ENCODE measurements at places on chromosomes 1 and 21.
A peak's percentile ranks its signal among the peaks of the same experiment; 100 is the strongest.

DNA sequence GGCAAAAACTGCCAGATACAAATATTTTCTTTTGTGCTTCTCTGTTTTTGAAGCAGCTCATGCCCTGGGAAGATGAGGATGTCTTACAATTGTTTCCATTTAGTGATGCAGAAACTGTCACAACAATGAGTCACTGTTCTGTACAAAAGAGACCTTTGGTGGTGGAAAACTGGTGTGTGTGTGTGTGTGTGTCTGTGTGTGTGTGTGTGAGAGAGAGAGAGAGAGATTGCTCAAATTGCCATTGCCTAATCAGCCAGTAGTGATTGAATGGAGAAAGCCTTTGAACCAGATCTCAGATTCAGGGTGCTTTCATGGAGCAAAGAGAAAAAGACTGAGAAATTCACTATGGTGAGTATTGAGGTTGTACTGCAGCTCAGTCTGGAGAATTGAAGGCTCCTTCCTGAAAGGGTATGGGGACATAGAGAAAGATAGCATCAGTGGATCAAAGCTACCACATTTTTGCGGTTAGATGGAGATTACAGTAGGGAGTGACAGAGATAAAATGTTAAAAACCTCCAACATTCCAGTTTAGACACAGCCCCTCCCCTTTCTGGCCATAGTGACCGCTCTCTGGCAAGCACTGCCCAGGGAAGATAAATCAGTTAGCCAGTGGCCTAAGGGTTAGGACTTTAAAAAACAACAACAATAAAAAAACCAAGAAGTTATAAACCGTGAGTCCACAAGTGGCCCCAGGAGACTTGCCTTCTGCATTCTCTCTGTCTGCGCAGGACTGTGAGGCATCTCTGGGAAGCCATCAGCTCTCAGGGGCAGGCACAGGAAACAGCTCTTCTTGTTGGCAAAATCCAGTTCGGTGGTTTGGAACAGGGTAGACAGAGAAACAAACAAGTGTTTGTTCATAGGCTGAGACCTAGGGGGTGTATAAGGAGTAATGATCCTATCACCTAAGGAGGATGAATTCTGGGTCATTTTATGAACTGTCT is 406.5 kb downstream of the DUSP10 start:
- DNase-seq: no peak

GRCh38 chr21:44421901-44422840 is 33.1 kb upstream of the LRRC3 start:
- DNase-seq: no peak

GRCh38 chr1:54781023-54781723 is 16.9 kb upstream of the PARS2 start:
- no peak for DNase-seq

GRCh38 chr1:155091071-155092051 is 12.7 kb downstream of the EFNA3 start:
- DNase-seq: peak; percentile 68

DNA sequence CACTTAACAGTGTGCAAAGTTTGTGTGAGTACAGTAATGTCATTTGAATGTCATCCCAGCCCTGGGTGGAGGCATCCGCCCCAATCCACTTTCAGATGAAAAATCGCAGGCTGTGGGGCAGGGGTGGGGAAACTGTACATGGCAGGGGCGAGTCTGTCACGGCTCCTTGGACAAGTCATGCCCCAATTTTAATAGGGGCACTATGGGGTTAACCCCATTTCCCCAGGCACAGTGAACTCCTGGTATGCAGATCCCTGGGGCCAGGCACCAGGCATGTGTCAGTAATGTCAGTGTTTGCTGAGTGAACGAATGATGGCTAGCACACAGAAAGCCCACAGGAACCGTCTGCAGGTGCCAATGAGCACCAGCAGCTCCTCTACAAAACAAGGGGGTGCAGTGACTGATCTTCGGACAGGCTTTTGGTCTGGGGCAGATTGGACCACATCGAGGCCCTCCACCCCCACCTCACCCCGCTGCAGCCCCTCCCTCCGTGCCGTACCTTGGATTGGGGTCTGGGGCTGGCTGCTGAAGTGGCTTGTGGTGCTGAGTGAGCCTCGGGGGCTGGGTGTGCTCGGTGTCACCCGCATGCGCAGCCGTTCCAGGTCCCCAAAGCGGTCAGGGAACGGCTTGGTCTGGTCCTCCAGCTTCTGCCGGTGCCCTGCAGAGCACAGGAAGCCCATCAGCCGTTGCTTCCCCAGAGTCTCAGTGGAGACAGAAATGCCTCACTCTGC is 23.2 kb downstream of the RUNX3 start:
- no peak for DNase-seq

DNA sequence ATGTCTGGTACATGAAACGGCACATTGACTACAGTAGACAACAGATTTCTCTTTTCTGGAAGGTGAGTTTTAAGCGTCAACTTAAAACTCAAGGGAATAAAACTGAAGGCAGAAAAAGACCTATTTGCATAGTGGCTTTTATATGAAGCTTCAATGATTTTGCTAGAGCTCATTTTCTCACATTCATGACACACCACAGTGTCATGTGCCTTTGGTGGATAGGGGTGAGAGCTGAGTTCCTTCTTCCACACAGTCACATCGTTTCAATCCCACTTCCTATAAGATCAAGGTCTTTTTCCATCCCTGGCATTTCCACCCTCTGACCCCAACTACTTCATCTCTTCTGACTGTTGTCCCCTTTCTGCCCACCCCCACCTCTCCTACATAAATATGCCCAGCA is 31.0 kb downstream of the IL12RB2 start:
- DNase-seq: no peak

- DNase-seq: no peak
Measured at GRCh38 chr1:95437781-95438180, 203.8 kb downstream of the RWDD3 start.

DNA sequence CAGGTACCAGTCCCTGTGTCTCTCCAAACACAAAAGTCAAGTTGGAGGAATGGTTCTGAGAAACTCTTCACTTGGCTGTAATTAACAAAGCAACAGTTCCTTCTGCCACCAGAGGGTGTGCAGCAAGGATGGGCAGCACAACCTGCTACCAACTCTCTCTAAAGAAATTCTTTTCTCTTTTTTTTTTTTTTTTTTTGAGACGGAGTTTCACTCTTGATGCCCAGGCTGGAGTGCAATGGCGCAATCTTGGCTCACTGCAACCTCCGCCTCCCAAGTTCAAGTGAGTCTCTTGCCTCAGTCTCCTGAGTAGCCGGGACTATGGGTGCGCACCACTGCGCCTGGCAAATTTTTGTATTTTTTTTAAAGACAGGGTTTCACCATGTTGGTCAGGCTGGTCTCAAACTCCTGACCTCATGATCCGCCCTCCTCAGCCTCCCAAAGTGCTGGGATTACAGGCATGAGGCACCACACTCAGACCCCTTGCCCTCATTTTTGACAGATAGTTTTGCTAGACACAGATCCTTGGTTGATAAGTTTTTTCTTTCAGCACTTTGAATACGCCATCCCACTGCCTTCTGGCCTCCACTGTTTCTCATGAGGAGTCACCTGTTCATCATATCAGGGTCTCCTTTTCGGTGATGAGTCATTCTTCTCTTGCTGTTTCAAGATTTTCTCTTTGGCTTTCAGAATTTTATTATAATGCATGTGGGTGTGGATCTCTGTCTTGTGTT is 12.1 kb upstream of the DEGS1 start:
- no peak for DNase-seq

DNA sequence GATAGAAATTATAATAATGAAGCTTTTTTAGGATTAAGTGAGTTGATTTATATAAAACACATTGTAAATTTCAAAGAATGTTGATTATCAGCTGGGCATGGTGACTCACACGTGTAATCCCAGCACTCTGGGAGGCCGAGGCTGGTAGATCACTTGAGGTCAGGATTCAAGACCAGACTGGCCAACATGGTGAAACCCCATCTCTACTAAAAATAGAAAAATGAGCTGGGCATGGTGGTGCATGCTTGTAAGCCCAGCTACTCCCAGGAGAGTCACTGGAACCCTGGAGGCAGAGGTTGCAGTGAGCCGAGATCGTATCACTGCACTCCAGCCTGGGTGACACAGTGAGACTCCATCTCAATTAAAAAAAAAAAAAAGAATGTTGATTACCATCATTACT is 18.4 kb downstream of the ADAMTS1 start:
- no peak for DNase-seq

DNA sequence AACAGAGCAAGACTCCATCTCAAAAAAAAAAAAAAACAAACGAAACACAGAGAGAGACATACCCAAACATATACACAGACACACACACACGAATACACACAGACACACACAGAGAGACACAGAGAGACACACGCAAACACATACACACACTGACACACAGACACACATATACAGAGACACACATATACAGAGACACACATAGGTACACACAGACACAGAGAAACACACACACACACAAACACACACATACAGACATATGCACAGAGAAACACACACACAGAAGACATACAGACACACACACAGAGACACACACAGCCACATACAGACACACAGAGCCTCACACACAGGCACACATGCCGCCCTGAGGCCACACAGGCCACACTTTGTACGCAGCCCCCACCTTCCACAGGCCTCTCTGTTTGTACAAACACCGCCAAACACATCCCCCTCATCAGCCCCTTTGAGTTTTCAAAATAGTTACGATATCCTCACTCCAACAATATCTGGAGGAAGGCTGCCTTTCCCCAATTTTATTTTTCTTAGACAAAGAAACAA is 57.5 kb upstream of the ABCG1 start:
- DNase-seq: no peak

GRCh38 chr1:225635649-225636048 is 17.3 kb downstream of the ENAH start:
- DNase-seq: no peak

DNA sequence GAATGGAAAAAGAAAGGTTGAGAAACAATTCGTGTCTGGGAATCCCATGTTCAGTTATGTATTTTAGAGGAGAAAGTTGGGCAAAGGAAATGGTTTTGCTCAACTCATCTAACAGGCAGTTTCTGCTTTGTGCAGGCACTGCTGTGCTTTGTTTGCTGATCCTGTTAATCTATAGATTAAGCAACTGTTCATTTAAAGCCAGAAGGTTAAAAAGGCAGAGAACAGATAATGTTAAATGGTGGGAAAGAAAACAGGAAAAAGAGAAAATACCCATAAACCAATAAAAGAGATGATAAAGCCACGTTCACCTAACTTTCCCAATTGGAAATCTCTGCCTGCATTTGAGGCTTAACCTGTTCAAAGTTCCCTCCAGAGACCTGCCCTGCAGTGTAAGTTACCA is 70.0 kb downstream of the APP start:
- no peak for DNase-seq

DNA sequence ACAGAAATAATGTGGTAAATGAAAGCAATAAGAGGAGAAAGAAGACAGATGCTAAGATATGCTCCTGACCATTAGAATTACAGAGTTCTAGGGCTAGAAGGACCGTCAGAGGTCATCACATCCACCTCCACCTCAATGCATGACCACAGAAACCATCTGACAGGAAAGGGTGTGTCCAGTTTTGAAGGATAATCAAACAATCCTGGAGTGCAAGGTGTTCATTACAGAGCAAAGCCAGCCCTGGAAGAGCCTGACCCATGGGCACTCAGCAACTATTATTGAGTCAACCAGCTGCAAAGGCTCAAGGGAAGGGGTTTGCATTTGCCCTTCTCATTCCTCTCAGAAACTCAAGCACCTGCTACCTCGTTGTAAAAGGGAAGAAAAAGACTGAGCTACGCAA is 46.4 kb downstream of the TOR1AIP2 start:
- DNase-seq: no peak

DNA sequence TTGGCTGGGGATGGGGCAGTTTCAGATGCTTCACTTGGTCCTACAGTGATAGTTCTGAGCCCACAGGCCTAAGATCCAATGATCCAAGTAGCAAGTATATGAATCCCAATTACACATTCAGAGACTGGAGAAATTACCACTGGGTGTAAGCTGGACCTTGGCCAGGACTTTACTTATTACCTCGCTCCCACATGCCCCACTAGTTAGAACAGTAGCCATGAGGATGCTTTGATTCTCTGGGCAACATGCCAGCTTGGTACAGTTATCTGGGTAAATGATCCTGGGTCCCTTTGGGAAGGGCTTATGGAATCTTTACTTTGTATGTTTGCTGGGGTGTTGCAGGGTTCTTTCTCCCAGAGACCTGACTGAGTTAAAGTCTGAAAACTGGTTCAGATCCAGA is 5.0 kb upstream of the FCAMR start:
- DNase-seq: no peak

- DNase-seq: no peak
Measured at GRCh38 chr1:164610538-164611222, 51.7 kb downstream of the PBX1 start.

- DNase-seq: no peak
Measured at GRCh38 chr1:246043556-246043955, 463.5 kb downstream of the SMYD3 start.

DNA sequence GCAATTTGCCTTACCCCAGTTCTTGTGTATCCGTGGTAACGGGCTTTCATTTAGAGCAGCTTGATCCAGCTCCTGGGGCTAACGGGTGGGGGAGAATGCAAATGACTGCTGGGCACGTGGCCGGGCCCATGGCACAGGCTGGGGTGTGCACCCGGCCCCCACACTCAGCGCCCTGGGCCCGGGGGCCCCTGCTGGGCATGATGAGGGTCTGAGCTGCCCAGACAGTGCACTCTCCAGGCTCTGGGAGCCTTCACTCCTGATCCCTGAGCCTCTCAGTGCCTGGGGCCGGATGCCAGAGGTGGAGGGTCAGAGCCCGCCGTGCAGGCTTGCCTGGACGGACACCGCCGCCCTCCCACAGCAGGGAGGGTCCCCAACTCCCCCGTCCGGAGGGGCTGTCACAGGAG is 20.1 kb upstream of the PEX10 start:
- no peak for DNase-seq

- DNase-seq: no peak
Measured at GRCh38 chr1:84795966-84796600, 96.9 kb downstream of the LPAR3 start.

GRCh38 chr1:47827109-47827508 is 170.1 kb downstream of the TRABD2B start:
- no peak for DNase-seq

DNA sequence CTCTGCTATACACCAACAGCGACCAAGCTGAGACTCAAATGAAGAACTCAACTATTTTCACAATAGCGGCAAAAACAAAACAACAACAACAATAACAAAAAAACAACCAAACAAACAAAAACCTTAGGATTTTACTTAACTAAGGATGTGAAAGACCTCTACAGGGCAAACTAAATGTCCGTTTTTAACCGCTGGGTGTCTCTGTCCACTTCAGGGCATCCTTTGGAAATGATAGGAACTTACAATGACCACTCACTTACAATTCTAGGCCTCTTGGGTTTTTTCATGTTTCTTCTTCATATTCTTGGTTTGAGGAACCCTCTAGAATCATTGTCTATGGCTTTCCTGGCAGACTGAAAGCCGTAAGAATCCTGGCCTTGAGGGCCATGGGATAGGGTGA is 134.0 kb upstream of the FAM78B start:
- DNase-seq: no peak

- DNase-seq: no peak
Measured at GRCh38 chr1:28578696-28579218, 13.3 kb upstream of the RAB42 start.

DNA sequence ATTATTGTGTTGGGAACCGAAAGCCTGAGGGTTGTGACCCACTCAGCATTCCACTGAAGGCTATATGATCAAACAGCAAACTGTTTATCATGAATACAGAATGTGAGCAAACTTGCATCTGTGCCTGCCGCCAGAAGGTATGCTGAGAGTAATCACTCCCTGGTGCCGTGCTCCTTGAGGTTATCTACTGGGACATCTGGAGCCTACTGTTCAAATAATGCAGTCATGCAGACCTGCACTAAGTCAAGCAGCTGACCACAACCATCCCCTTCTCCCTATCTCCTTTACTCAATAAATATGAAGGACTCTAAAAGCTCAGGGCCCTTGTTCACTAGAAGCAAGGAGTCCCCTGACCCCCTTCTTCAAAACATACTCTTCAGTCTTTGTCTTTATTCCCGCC is 13.5 kb downstream of the GSTM5 start:
- no peak for DNase-seq
